ENCODE measurements at places on chromosomes 6 and 20.
A peak's percentile ranks its signal among the peaks of the same experiment; 100 is the strongest.

- no peak for DNase-seq
Observed at GRCh38 chr6:55983861-55984260, 108.5 kb upstream of the BMP5 start.

DNA sequence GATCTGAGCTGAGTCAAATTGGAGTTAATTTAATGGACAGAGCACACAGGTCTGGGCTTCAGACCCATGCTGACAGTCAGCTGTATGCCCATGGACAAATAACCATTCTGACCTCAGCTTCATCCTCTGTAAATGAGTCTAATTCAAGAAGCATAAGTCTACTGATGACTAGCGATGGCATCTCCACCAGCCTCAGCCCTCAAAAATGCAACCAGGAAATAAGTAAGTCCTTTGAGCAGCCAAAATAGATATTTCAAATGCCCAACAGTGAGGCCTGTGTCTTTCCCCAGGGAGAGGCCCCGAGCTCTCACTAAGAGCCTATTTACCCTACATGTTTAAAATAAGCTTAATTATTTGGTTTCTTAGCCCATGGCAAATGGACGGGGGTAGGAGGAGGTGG lies 114.2 kb upstream of the MTHFD1L start:
- DNase-seq = no peak

GRCh38 chr20:9218531-9218961 lies 149.7 kb downstream of the PLCB4 start:
- DNase-seq = no peak

- DNase-seq = no peak
Observed at GRCh38 chr20:61720348-61720696, 345.4 kb downstream of the TAF4 start.

DNA sequence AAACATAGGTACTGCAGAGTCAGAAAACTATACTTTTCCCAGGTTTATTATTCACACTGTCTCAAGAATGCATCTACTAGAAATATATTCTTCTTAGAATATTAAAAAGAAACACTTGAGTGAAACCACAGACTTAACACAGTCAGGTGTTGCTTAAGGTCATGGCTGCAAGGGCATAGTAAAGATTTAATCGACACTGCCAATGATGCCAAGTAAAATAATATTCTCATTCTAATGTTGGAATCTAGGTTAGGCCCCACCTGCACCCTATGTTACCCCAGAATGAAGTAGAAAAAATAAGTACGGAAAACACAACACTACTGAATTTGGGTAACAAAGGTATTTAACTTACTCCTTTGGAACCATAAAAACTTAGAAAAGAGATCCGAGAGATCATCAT lies 155.0 kb downstream of the RALGAPA2 start:
- DNase-seq = no peak

DNA sequence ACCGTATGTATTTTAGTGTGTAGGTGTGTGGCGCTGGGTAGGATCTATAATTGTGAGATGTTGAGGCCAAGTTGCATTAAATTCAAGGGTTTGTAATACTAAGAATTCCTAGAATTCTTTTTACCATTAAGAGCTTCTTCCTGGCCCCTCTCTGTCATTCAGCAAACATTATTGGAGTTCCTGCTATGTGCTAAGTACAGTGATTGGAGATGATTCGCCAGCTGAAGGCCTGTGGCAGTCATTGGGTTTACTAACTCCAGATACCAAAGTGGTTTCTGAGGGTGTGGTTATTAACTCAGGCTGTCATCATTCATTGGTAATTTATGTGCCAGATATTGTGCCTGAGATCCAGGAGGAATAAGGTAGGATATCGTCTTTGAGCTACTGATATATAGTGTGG lies 167.1 kb downstream of the LAMA2 start:
- no peak for DNase-seq

DNA sequence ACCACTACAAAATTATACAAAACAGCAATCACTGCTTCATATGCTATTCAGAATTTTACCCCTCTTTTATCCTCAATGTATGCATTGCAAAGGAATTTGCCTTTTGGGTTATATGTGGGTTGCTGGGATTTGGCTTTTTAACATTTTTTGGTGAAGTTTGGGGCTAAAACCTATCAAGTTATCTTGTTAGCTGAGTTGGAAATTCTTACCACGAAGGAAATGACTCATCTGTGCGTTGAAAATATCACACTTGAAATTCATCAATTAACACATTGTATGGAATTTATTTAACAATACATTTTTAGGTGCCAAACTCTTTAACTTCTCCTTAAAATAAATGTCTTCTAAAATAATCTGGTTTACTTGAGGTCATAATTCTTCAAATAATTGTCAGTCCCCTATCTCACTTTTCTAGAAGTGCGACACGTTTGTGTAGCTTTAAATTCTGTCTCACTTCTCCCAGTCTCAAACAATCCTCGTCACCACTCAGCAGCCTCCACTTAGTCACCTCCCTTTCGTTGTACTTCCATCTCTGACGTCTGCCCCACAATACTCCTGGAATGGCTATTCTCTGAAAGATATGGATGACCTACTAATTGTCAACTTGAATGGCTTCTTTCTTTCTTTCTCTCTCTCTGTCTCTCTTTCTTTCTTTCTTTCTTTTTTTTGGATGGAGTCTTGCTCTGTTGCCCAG lies 88.5 kb downstream of the PHACTR1 start:
- DNase-seq = no peak

DNA sequence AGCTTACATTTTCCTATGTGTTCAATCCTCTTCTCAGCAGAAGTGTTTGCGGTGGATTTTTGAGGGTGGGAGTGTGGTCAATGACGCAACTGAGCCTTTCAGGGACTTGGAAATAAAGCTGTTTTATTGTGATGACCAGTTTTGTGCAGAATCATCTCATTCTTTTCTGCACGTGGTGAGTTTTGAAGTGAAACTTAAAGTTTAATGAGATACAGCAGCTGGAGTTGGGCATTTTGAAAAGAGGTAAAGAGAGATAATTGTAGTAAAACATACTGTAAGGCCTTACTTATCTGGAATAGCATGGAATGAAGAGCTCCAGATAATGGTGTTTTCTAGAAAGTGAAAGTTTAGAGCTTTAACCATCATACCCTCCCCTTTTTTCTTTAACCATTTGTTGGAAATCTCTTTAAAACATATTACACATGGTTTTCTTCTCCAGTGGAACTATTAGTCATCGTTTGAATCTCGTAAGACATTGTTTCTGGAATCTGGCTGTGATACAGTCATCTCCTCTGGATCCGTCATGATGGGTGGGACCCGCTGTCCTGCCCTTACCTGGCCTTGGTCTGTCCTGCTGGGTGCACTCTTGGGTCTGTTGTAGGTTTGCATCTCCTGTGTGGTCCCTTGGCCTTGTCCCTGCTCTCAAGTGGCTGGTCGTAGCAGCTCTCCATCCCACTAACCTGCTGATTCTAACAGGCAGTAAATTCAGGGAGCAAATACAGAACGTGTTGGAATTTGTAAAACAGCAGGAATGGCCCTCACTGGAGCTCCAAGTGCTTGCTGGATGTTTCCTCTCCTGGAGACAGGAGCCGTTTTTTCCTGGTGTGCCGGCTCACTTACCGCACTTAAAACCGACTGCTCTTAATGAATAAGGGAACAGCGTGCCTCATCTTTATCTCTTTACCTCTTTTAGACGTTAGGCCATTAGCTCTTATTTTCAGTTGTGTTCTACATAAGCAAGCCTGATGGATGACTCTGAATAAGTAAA lies 29.8 kb downstream of the UST start:
- no peak for DNase-seq

- DNase-seq = no peak
Observed at GRCh38 chr6:56040889-56041301, 165.5 kb upstream of the BMP5 start.

DNA sequence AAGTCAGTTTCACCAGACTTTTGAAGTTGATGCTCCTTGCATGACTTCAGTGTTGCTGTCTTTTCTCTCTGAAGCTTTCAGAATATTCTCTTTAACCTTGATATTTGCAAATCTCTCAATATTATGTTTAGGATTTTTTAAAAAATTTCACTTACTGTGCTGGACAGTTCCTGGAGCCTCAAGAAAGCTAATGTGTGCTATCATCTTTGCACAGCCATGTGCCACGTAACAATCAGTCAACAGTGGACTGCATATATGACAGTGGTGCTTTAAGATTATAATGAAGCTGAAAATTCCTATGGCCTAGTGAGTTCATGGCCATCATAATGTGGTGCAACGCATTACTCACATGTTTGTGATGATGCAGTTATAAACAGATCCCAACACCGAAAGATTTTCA lies 59.1 kb upstream of the OGFRL1 start:
- no peak for DNase-seq

GRCh38 chr6:63862486-63863198 lies 227.0 kb downstream of the PHF3 start:
- DNase-seq = no peak

- no peak for DNase-seq
Observed at GRCh38 chr6:143264986-143265764, 185.3 kb downstream of the ADAT2 start.

GRCh38 chr6:15284743-15285142 lies 38.9 kb downstream of the JARID2 start:
- DNase-seq = no peak

DNA sequence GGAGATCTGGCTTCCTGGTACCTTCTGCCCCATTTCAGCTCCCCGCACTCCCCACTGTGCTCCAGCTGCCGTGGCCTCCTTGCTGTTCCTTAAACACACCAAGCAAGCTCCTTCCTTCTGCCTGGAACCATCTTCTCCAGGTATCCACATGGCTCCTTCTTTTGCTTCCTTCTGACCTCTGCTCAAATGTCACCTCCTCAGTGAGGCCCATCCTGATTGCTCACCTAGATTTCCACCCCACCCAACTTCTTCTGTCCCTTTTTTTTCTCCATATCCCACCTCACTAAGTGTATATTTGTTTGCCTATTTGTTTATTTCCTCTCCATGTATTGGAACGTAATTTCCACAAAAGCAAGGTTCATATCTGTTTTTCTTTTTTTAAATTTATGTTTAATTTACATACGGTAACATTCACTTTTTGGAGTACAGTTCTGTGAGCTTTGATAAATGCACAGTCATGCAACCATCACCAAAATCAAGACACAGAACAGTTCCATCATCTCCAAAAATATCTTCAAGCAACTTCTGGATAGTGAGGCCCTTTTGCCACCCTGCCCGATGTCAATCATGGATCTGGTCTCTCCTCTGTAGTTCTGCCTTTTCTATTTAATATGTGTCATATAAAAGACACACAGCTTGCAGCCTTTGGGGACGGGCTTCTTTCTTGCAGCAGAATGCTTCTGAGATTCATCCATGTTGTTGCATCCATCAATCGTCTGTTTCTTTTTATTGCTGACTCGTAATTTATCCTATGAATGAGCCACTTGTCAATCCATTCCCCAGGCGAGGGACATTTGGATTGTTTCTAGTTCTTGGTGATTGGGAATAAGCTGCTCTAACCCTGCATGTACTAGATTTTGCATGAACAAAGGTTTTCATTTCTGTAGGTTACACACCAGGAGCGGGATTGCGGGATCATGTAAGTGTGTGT lies 46.3 kb downstream of the SLC2A10 start:
- no peak for DNase-seq

GRCh38 chr6:169556758-169557548 lies 144.9 kb downstream of the WDR27 start:
- no peak for DNase-seq

GRCh38 chr6:20866036-20866435 lies 331.8 kb downstream of the CDKAL1 start:
- DNase-seq = no peak

- DNase-seq = peak; percentile 65
Observed at GRCh38 chr20:34984756-34985261, 29.1 kb downstream of the MYH7B start.

DNA sequence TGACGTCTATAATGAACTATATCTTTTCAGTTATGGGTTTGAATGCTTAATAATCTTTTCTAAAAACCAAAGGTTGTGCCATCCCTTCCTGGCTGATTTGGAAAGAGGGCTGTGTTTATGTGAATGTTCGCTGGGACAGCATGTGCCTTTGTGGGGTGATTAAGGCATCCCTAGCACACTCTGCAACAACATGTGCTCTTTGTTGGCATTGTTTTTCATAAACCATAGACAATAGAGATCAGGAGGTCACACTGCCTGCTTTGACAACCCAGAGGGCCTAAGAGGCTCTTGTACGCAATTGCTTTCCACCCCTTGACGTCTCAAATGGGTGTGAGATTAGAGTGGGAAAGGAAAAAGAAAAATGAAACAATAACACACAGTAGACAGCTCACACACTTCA lies 116.0 kb downstream of the LRRC1 start:
- no peak for DNase-seq

DNA sequence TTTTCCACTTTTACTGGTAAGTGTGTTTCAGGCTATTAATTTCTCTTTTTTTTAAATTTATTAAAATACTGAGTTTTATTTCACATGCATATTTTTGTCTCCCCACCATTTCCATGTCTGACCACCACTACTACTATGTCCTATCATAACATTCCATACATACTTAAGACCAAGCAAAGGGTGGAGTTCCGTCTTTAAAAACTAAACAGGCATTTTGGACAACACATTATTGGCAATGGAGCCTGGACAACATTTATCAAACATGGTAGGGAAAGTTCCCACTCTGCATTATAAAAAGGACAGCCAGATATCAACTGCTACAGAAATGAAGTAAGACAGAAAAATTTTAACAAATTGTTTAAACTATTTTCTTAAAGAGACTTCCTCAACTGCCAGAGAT lies 91.9 kb downstream of the LMBRD1 start:
- DNase-seq = no peak

- DNase-seq = no peak
Observed at GRCh38 chr6:11432713-11433450, 104.7 kb upstream of the TMEM170B start.

GRCh38 chr6:92681401-92681800 lies 738.0 kb downstream of the EPHA7 start:
- no peak for DNase-seq

DNA sequence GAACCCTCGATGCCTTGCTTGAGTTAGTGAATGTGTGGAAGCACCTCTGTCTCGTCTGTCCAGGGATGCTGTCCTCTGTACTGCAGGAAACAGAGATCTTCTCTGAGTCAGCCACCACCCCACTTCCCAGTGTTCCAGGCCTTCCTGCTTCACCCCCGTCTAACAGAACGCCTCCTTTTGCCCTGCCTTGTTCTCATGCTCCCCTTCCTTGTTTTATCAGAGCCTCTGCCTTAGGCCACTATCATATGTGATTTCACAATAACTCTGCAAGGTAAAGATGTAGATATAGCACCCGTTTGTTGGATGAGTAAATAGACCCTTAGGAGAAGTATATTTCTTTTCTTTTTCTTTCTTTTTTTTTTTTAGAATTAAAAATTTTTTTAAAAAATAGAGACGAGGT lies 106.7 kb upstream of the CLDN20 start:
- no peak for DNase-seq

GRCh38 chr6:97067045-97067444 lies 142.5 kb downstream of the KLHL32 start:
- no peak for DNase-seq

- no peak for DNase-seq
Observed at GRCh38 chr6:75932067-75932466, 140.4 kb downstream of the IMPG1 start.

GRCh38 chr20:45378191-45378590 lies at the start of gene TP53TG5:
TSS of gene TP53TG5 (minus strand) at chr20:45378325. CDS start at chr20:45378236, 89 bp downstream.
- DNase-seq = no peak

- DNase-seq = peak; percentile 94
Observed at GRCh38 chr20:36830791-36831691, 44.9 kb upstream of the TLDC2 start.
